Astrocyte (in vitro differentiated cells and primary cell): ENCODE measurements at places on chromosomes 6 and 20. TPM values are rescaled to one million over a fixed set of nuclear protein-coding genes. Genes with fewer than 3 reads are reported as not detected.

The ERVFRD-1 gene
- not detected in 2 replicates for total RNA-seq

The SLC32A1 gene
- not detected in 2 replicates for total RNA-seq

The SLC22A7 gene
- total RNA-seq = not detected in 2 replicates

The VSTM2L gene
- total RNA-seq = 17.7 and 18.5 TPM in 2 replicates

The PRDM13 gene
- total RNA-seq = not detected in 2 replicates

The CALHM5 gene
- 1.8 and 1.9 TPM in 2 replicates for total RNA-seq

The ELOVL2 gene
- total RNA-seq = 4.6 and 5.7 TPM in 2 replicates

The VWA7 gene
- 0.54 and 0.94 TPM in 2 replicates for total RNA-seq

The CSNK2B gene
- 200 and 208 TPM in 2 replicates for total RNA-seq

- H3K36me3 ChIP-seq = no peaks in the 10 kb centered on the region
- H3K4me1 ChIP-seq = peaks cover 8% of the 10 kb centered on the region
- H3K27ac ChIP-seq = no peak overlapping the region
- H3K4me3 ChIP-seq = no peak overlapping the region
These were observed 141.5 kb downstream of the LY86 start for GRCh38 chr6:6729971-6730370.

DNA sequence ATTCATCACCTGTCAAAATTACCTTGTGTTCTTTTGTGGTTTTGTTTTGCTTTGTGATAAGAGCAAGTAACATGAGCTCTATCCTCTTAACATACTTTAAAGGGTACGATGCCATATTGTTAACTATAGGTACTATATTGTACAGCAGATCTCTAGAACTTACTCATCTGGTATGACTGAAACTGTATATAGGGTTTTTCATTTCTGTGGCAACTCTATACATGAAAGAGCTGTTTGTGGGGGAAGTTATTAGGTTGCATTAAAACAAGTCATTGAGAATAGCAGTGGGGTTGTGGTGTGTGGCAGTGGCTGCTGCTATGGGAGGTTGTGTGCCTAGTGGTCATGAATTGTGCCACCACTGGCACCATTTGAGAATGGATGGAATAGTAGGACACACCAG lies 268.4 kb downstream of the KCNQ5 start:
- H3K36me3 ChIP-seq = no peaks in the 10 kb centered on the region
- no peak for DNase-seq
- no peaks in the 10 kb centered on the region for H3K4me1 ChIP-seq
- no peak overlapping the region for H3K4me3 ChIP-seq
- H3K27me3 ChIP-seq = no peaks in the 10 kb centered on the region

GRCh38 chr6:128139519-128139918 lies 238.7 kb upstream of the THEMIS start:
- H3K27ac ChIP-seq = no peak overlapping the region
- no peaks in the 10 kb centered on the region for H3K4me1 ChIP-seq
- no peaks in the 10 kb centered on the region for H3K27me3 ChIP-seq
- no peaks in the 10 kb centered on the region for H3K36me3 ChIP-seq
- DNase-seq = peak; percentile 63

GRCh38 chr6:151172751-151173150 lies 67.0 kb upstream of the AKAP12 start:
- no peak overlapping the region for H3K4me3 ChIP-seq
- no peaks in the 10 kb centered on the region for H3K36me3 ChIP-seq
- no peak for DNase-seq
- no peaks in the 10 kb centered on the region for H3K27me3 ChIP-seq

DNA sequence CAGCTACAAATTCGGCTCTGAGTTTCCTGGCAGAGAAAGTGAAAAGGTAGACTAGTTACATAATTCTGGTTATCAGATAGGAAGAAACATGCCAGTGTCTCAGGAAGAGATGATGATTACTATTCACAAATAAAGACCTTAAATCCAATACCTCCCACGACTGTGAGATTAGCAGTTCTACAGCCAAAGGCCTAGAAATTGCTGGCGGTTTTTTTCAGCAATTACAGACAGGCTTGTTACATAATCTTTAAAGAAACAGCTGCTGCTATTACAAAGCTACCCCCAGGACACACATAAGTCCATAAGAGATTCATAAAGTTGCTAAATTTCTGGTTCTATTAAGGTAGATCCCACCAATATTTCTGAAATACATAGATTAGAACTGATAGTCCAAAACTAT lies 40.2 kb downstream of the PIGU start:
- H3K27me3 ChIP-seq = no peaks in the 10 kb centered on the region
- no peak overlapping the region for H3K27ac ChIP-seq
- no peaks in the 10 kb centered on the region for H3K4me1 ChIP-seq

GRCh38 chr6:802701-803100 lies 109.8 kb upstream of the EXOC2 start:
- H3K36me3 ChIP-seq = no peaks in the 10 kb centered on the region
- no peaks in the 10 kb centered on the region for H3K4me1 ChIP-seq

GRCh38 chr6:135586388-135586787 lies 88.8 kb upstream of the AHI1 start:
- no peak overlapping the region for H3K27ac ChIP-seq
- H3K36me3 ChIP-seq = no peaks in the 10 kb centered on the region
- peaks cover 20% of the 10 kb centered on the region for H3K4me1 ChIP-seq
- peaks cover 3% of the 10 kb centered on the region for H3K27me3 ChIP-seq
- H3K4me3 ChIP-seq = no peak overlapping the region
- peak; percentile 35 for DNase-seq

DNA sequence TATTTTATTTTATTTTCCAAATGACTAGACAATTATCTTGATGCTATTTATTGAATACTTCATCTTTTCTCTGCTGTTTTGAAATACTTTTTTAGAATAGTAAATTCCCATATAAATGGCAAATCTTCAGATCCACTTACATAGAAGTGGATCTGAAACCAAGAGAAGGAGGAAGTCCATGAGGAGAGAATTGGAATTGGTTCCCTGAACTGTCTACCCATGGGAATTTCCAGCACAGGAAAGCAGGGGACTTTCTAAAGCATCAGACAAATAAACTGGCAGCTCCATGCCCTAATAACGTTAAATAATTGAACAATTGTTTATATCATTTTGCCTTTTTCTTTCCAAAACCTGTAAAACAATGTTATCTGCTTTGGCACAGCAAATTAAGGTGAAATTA lies 47.1 kb upstream of the PNRC1 start:
- no peak overlapping the region for H3K4me3 ChIP-seq
- H3K27me3 ChIP-seq = no peaks in the 10 kb centered on the region
- H3K4me1 ChIP-seq = peaks cover 12% of the 10 kb centered on the region

DNA sequence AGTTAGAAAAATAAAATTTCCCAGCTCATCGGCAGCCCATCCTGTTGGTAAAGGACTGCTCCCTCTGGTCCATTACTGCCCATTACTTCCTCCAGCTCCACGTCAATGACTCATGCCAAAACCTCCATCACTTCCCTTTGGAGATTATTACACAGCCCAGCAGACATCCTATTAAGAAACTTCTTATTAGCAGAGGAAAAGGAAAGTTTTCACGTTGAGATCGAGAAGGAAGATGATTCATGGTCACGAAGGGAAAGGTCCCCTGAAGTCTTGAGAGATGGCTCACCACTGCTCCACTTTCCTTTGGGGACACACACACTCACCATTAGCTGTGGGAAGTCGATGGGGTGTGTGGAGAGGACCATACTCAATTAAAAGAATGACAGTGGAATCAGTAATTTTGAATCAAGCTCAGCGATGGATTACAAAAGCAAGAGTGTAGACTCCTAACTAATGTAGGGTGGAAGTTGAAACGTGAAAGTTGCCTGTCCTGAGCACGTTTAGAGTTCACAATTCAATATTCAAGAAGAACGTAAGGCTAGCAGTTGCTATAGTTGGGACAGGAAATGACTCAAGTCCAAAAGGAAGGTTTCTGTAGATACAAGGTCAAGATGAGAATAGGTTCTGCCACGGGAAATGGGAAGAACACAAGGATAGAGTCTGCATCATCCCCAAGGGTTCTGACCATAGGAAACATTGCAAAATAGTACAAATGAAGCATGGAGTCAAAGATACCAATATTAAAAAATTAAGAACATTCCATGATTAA lies 21.6 kb downstream of the SASH1 start:
- no peaks in the 10 kb centered on the region for H3K36me3 ChIP-seq
- H3K27ac ChIP-seq = peak overlapping the region; percentile 70
- H3K4me1 ChIP-seq = peaks cover 12% of the 10 kb centered on the region
- peak; percentile 67 for DNase-seq

DNA sequence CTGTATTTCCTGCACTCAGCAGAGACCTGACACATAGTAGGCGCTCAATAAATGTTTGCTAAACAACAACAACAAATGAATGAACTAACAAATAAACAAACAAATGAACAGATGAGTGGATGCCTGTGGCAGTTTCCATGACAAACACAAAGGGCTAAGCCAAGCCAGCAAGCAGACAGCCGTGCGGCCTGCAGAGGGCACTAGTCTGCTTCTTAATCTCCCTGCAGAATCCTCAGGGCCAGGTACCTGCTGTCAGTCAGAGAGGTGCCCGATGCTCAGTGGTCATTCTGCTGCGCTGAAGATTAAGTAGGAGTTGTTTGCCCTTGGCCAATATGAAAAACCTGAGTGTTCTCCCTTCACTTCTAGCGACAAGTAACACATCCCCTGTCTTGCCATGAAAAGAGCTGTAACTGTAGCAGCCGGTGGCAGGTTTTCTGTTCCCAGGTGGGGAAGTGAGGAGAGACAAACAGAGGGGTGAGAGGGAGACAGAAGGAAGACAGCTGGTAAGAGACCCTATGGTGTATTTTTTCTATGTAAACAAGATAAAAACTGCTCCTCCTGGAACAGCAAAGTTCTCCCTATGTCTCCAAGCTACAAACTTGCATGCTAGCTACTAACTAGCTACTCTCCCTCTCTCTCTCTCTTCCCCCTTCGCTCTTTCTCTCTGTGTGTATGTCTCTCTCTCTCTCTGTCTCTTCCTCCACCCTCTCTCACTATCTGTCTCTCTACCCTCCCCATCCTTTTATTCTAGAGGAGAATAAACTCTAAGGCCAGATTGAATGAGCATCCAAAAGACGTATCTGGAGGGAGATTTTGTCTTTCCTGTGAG lies at the start of gene MC3R:
MC3R (plus strand) TSS at position 779 of the 829 bp plus-strand sequence. CDS start 112 bp downstream, outside the sequence.
- DNase-seq = peak; percentile 2
- no peaks in the 10 kb centered on the region for H3K27me3 ChIP-seq
- H3K4me1 ChIP-seq = no peaks in the 10 kb centered on the region
- H3K36me3 ChIP-seq = no peaks in the 10 kb centered on the region

- H3K4me1 ChIP-seq = no peaks in the 10 kb centered on the region
- H3K27ac ChIP-seq = no peak overlapping the region
- DNase-seq = no peak
These were observed 36.2 kb downstream of the EYA4 start for GRCh38 chr6:133277228-133277899.

- no peaks in the 10 kb centered on the region for H3K27me3 ChIP-seq
- no peak overlapping the region for H3K4me3 ChIP-seq
- no peak for DNase-seq
- H3K27ac ChIP-seq = no peak overlapping the region
These were observed 31.7 kb upstream of the MAP3K4 start for GRCh38 chr6:160959726-160960435.

- no peaks in the 10 kb centered on the region for H3K4me1 ChIP-seq
- no peak for DNase-seq
- no peaks in the 10 kb centered on the region for H3K27me3 ChIP-seq
- H3K4me3 ChIP-seq = no peak overlapping the region
These were observed 288.2 kb upstream of the PREP start for GRCh38 chr6:105691081-105691480.

- peaks cover 11% of the 10 kb centered on the region for H3K4me1 ChIP-seq
- no peak overlapping the region for H3K27ac ChIP-seq
- DNase-seq = no peak
- peaks cover 6% of the 10 kb centered on the region for H3K36me3 ChIP-seq
- H3K27me3 ChIP-seq = no peaks in the 10 kb centered on the region
These were observed 36.8 kb upstream of the ZBP1 start for GRCh38 chr20:57656821-57657534.

DNA sequence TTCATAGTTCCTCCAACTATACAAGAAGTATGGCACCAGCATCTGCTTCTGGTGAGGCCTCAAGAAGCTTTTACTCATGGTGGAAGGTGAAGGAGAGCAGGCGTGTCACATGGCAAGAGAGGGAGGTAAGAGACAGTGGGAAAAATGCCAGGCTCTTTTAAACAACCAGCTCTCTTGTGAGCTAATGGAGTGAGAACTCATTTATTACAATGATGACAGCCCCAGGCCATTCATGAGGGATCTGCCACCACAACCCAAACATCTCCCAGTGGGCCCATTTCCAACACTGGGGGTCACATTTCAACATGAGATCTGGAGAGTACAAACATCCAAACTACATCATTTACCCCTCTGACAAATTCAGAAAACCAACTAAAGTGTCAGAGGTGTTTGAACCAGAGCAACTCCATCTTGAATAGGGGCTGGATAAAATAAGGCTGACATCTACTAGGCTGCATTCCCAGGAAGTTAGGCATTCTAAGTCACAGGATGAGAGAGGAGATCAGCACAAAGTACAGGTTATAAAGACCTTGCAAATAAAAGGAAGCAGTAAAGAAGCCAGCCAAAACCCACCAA lies 2.2 kb upstream of the UBD start:
- no peaks in the 10 kb centered on the region for H3K4me1 ChIP-seq
- no peak overlapping the region for H3K4me3 ChIP-seq
- no peak for DNase-seq
- H3K36me3 ChIP-seq = no peaks in the 10 kb centered on the region
